Chondrocyte (in vitro differentiated cells): ENCODE measurements at places on chromosomes 12 and 14.

GRCh38 chr12:89649820-89650219 is 58.8 kb downstream of the ATP2B1 start:
- no peak for DNase-seq

- no peak for DNase-seq
These were observed 45.8 kb downstream of the ETNK1 start for GRCh38 chr12:22670762-22671161.

GRCh38 chr12:42255221-42255865 is 17.3 kb upstream of the YAF2 start:
- DNase-seq, result no peak

DNA sequence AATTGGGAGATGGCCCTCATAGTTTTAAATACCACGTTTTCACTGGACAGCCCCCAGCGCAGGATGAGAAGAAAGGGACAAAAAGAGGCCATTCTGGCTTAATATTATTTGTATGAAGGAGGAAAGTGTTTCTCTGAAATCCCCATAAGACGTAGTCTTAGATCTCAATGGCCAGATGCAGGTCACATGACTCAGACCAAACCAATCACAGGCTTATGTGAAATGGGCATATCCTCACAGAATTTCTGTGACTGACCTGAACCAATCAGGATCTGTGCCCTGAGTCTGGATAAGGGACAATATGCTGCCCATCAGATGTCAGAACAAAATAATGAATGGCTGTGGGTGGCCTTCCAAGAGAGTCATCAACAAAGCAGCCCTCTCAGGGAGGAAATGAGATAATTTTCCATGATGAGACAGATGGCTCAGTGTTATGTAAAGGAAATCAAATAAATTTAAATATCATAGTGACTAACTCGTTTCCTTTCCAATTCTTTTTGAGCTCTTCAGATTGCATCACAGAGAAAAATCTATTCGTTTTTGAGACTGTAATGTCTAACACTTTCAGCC is 1009.5 kb upstream of the TMEM132C start:
- DNase-seq, result no peak

- no peak for DNase-seq
These were observed 42.2 kb upstream of the ATP23 start for GRCh38 chr12:57899010-57899662.
